ENCODE measurements at places on chromosomes 5 and 9.

- DNase-seq: no peak
Observed at GRCh38 chr5:38423276-38424147, 132.9 kb downstream of the LIFR start.

DNA sequence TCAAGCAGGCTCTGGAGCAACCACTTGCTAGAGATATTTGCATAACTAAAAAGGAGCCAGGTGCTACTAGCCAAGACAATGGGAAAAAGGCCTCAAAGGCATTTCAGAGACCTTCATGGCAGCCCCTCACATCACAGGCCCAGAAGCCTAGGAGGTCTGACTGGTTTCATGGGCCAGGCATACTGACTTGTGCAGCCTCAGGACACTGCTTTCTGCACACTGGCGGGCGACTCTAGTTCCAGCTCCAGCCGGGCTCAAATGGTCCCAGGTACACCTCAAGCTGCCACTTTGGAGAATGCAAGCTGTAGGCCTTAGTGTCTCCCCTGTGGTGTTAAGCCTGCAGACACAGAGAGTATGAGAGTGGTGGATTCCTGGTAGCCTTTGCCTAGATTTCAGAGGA lies 27.1 kb downstream of the COX7C start:
- DNase-seq: no peak

GRCh38 chr5:135246923-135247795 lies 151.9 kb downstream of the MACROH2A1 start:
- DNase-seq: no peak

- DNase-seq: no peak
Observed at GRCh38 chr5:128378632-128379031, 159.4 kb downstream of the FBN2 start.

DNA sequence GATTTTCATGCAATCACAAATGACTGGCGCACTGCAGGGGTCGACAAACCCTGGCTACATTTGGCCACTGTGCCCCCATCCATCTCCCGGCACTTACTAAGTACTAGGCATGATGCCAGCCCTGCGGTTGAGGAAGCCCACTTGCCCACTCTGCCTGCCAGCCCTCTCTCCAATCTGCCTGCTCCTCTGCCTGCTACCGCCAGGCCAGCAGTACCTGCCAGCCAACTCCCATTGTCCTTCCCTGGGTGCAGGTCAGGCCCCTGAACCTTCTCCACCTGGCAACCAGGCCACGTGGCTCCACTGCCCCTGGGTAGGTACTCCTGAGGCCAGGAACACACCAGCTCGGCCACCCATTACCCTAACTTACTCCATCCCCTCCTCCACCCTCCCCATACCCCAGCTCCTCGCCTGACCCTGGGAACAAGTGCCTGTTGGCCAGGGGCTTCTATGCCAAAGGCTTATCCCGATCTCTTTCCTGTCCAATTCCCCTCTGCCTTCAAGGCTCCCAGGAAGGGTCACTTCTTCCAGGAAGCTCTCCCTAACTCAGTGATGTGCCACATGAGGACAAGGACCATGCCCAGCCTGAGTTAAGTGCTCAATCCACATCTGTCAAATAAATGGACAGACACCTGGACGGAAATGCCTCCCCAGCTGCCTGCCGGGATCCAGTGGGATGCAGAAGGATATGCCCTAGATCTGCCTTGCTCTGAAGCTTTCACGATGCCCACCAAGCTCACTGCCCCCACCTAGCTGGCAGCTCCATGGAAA lies 6.6 kb downstream of the EEIG1 start:
- DNase-seq: no peak

DNA sequence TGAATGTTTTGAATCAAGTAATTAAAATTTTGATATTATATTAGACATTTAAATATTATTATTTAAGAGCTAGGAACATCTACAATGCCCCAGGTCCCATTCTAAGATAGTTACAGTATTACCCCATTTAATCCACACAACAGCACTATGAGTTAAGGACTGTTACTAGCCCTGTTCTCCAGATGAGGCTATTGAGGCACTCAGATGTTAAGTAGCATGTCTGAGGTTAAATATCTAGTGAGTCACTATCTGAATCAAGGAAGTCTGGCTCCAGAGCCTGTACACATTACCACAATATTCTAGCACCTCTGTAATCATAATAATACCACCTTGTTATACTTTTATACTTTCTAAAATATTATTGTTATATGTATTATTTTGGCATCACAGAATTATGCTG lies 304.6 kb downstream of the PDE4D start:
- DNase-seq: no peak

GRCh38 chr9:132372177-132373095 lies 17.6 kb upstream of the SETX start:
- no peak for DNase-seq

DNA sequence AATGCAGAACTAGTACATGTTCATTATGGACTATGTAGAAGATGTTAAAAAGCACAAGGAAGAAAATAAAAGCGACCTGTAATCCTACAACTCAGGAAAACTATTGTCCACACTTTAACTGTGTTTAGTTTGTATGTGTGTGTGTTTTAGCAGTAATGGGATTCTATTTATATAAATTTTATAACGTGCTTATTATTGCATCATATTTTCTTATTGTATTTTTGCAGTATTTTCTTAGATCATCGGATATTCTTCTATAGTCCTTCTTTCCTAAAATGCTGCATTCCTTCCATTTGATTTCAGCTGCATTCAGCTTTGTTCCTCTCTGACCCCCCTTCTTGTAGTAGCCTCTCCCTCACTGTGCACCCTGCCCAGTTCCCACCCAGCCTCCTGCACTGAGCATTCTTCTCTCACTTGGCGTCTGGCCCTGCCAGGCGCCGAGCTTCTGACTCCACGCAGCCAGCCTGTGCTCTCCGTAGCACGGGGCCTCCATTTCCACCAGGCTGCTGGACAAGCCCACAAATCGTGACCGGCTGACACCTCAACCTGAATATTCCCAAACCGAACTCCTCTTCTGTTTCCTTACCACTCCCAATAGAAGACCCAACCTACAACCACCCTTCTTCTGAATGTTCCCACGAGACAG lies 39.9 kb downstream of the MVB12B start:
- DNase-seq: no peak

GRCh38 chr9:104494808-104495207 lies 9.3 kb upstream of the OR13F1 start:
- DNase-seq: no peak

DNA sequence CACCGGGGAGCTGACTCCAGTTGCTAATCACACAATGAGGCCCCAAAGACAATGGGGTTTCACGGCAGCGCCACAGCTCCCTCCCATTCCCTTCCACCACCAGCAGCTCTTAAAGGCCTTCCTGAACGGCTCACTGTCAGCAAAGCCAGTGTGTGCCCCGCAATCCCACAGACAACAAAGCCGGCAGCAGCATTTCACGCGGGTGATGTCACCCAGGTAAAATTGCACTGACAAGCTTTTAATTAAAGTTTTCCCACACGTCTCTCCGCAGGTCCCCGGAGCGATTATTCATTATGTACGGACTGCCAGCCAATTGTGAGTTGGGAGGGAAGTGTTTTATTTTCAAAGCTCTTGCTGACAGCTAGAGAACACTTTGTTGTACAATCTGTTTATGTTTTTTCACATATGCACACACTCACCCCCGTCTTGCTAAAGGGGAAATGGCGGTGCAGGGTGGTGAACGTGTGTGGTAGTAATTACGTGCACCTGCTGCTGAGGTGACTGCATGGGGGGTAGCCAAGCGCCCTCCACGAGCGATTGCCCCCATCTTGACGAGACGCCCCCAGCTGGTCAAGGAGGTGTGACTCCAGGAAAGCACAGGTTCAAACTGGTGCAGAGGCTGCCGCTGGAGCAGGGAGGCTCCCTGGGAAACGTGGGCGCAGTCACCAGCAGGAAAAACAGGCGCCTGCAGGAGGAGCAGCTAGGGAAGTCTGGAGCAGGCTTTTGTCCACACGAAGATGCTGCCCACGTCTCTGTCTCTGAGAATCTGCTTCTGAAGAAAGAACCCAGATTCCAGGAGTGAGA lies 65.0 kb downstream of the IRX2 start:
- DNase-seq: no peak

DNA sequence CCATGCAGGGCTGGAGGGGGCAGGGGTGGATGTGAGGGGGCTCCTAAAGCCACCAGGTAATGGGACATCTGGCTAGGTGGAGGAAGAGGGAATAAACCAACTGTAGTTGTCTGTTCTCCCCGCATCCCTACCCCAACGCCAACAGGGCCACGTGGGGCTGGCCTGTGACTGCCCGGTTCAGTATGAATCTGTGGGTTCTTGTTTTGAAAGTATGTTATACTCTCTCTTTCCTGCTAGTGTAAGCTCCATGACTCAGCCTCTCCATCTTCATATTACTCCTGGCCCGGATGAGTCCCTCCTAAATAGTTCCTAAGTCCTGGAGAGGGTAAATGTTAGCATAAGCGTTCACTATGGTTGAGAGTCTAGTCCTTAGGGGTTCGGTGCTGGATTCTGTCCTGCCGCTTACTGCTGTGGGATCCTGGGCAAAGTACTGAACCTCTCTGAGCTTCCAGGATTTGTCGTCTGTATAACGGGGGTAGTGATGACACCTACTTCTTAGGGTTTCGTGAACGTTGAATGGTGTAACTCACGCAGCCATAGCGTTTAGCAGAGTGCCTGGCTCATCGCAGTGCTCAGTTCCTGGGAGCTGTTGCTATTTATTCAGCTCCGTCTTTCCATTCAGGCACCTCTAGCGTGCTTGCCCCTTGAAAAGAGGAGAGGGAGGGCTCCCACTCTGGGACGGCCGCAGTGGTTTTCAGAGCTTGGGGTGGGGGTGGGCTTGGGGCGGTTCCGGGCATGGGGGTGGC lies 28.8 kb downstream of the LHX2 start:
- DNase-seq: no peak

DNA sequence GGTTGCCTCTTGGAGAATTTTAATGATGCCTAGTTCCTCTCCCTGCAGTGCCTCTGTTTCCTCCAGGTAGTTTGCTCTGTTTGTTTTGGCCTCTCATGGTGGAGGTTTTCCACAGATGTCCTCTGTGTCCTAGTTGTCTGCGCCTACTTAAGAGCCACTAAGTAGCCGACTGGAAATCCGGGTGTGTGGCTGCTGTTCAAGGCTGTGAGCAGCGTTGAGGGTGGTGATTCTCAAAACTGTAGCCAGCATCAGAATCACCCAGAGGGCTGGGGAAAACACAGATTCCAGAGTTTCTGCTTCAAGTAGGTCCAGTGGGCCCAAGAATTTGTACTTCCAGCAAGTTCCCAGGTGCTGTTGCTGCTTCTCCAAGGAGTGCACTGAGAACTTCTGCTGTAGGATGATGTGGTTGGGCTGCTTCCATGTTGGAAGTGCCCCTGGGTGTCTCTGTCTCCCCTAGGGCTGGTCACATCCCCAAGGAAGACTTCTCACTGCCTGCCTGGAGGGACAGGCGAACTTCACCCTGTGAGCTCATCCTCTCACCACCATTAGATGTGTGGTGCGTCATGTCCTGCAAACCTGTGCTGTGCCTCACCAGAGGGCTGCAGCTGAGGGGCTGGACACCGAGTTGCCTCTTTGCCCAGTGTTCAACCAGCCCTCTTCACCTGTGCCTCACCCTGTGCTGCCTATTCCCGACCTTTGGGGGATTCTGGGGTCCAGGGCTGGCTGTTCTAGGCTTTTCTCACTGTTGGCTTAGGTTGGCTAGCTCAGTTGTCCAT lies 34.8 kb downstream of the SECISBP2 start:
- no peak for DNase-seq

- no peak for DNase-seq
Observed at GRCh38 chr9:113876151-113876992, at the start of gene ZNF618. Gene ZNF618, plus strand, starts transcription at chr9:113876309. Its CDS starts 72 bp downstream, at chr9:113876381.

All from stimulated activated CD8-positive, alpha-beta memory T cell treated with anti-CD3 and anti-CD28 coated beads, Interleukin-4, amount 100 ng/mL, for 4 hours (primary cell).